ENCODE measurements at places on chromosomes 6 and 20.
A peak's percentile ranks its signal among the peaks of the same experiment; 100 is the strongest.

GRCh38 chr6:96974516-96974915, 50.0 kb downstream of the KLHL32 start:
- DNase-seq: no peak

- DNase-seq: no peak
These were observed 35.0 kb upstream of the ESR1 start for GRCh38 chr6:151772446-151772845.

- peak; percentile 24 for DNase-seq
These were observed 9.7 kb upstream of the TNFRSF6B start for GRCh38 chr20:63686492-63687321.

DNA sequence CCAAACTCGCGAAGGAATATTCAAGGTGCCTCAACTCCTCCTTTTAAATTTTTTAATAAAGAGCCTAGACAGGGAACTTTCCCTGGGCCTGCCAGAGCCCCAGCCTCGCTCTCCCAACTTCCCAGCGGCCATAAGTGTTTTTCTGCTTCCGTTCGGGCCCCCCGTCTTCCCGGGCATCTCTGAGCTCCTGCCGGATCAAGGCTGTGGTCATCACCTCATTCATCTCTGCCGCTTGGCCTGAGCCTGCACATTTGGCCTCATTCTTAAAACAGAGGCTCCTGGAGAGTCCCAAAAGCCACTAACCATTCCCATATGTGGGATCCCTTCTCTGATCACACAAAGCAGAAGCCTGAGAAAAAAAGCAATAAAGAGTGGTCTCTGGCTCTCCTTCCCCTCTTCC, 969.1 kb upstream of the DEFB115 start:
- no peak for DNase-seq

DNA sequence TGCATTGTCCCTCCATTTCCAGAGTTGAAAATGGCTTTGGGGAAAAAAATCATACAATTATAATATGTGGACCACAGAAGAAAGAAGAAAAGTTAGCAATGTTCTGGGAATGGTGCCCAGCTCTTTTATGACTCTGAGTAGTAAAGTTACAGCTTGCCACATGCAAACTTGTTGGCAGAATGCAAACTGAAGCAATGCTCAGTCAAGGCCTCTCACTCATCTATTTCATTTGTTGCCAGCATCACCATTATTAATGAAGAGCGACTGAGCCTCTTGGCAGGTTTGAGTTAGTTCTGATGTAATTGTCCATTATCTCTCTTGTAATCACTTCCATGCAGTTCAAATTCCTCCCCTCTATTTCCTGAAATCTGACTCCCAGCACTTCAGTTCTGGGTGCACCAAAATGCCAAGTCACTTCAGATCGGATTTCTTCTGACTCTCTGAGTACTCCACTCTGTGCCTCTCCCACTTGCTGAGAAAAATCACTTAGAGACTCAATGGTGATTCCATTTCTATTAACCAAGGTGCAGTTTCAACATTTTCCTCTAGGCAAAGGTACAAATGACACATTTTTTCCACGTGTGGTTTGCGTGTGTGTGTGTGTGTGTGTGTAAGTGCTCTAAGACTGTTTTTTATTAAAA, 154.4 kb upstream of the STMND1 start:
- no peak for DNase-seq

DNA sequence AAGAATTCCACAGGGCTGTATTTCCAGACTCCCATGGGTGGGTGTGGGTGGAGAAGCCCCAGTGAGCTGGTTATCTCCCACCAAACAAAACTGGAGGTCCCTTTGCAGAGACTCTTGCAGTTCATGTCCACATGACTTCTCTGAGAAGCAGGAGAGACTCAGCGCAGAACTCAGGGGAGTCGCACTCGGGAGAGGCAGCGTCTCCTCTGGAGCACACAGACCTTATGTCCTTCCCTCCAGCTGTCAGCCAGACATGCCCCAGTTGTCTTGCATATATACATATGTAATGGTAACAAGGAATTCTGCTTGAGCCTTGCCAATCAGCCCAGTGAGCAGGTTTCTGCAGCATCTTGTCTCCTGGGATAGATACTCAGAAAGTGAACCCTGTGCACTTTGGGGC, 23.8 kb downstream of the MYT1 start:
- no peak for DNase-seq

GRCh38 chr6:36358226-36358915, 21.7 kb upstream of the BNIP5 start:
- DNase-seq: no peak

DNA sequence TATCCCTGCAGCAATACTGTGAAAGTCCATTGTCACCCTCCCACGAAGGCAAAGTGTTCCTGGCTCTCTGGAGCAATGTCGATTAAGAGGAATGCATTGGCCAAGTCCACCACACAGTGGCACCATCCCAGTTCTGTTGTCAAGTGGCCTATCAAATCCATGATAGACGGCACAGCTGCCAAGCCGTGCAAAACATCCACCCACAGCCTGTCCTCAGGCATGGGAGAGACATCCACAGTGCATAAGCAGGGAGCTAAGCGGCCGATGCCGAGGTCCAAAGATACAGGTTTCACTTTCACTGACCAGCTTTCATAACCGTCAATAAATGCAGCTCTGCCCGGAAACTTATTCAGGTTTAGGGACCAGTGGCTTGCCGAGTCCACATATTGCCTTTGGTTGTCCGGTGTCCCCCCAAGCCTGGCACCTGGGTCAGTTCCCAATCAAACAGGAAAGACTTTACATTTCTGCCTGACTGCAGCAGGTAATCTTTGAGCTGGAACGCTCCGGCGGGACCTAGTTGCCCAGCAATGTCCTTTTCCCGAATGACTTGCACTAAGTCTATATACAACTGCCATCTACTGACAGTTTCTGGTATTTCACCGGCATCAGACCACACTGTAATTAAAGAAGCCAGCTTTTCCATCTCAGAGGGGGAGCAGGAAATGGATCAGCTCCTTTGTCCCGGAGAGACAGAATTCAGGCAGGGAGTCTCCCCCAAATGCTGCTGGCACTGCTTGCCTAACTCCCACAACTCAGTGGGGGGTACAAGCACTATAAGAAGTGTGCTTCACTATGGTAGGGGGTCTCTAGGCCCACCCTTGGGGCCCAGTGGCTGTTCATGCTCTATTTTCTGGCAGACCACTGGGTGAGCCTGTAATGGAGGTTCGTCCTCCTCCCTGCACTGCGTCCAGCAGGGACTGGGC, 6.3 kb downstream of the ZKSCAN3 start:
- DNase-seq: peak; percentile 79

GRCh38 chr6:106751501-106752252, 122.3 kb downstream of the QRSL1 start:
- no peak for DNase-seq

DNA sequence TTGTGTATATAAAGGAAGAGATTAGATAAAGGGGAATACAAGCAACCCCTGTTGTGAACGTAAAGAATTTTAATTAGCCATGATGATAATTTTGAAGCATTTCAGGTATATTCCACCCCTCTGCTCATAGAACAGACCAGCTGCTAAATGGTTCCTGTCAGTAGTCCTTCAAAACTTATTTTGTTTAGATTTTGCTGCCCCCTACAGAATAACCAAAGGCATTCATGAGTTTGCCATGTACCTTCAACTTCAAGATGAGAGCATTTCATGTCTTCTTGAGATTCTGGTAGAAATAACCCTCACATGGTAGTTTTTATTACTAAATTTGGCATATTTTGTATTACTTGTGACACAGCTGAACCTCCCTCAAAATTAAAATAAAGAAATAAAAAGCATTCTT, 1586.7 kb downstream of the HACE1 start:
- DNase-seq: no peak

GRCh38 chr6:63573899-63574553, 1.7 kb downstream of the LOC128125822 start:
- peak; percentile 70 for DNase-seq

DNA sequence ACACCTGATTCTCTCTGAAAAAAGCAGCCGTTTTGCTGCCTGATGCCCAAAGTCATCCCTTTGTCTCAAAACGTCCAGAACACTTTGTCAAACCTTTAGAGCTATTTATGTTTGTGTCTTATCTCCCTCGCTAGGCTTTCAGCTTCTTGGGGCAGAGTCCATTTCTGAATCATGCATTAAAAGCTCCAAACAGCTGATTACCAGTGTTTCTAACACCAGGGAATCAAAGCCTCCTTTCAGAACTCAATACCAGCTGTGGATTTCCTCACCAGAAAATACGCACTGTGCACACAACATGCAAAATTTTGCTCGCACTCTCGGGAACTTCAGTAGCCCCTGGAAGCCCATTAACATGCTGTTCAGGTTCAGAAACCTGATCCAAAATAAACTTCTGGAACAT, 333.3 kb downstream of the HACE1 start:
- no peak for DNase-seq

GRCh38 chr6:125886914-125887313, 69.7 kb upstream of the HINT3 start:
- DNase-seq: no peak

DNA sequence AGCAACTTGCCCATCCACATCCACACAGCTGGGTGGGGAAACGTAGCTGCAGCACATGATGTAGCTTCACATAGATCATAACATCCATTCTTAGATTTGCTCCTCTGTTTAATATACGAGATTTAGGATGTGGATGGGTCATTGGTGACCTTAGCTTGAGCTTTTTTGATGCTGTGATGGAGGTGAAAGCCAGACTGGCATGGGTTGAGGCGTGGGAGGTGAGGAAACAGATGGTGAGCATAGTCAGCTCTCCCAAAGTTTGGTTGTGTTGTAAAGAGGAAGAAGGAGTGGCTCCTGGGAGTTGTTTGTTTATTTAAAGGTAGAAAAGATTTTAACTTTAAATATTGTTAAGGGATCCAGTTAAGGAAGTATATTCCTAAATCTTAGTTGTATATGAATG, 5.3 kb downstream of the ARFGEF2 start:
- DNase-seq: no peak

DNA sequence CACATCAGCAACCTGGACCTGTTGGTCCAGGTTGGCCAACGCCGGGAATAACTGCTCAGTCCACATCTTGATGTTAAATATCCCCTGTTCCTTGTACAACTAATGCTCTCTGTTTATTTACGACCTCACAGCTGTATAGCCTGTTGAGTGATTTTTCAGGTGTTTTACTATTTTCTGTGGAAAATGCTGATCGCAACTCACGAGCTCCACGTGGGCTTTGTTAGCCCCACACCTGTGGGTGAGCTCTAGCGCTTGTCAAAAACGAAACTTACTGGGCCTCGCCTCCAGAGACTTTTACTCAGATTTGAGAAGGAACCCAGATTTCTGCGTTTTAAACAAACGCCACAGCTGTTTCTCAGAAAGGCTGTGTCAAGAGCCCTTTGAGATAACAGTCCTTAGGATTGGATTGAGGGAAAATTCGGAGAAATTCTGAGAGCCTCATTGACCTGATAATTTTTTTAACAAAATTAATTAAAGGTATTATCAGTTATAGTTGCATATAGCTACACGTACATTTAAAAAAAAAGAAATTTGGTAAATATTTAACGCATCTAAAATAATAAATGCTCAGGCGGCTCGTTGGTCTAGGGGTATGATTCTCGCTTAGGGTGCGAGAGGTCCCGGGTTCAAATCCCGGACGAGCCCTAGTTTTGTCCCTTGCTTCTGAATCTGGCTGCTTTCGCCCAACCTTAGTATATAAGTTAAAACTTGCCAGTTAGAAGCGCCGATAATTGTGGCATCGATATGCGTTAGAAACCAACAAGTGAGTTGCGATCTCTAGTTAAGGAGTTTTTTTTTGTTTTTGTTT, 16.7 kb downstream of the HMGN4 start:
- DNase-seq: peak; percentile 68

- DNase-seq: peak; percentile 3
These were observed 36.8 kb upstream of the ME1 start for GRCh38 chr6:83467620-83468036.

GRCh38 chr6:3584606-3585005, 127.8 kb upstream of the SLC22A23 start:
- DNase-seq: no peak

DNA sequence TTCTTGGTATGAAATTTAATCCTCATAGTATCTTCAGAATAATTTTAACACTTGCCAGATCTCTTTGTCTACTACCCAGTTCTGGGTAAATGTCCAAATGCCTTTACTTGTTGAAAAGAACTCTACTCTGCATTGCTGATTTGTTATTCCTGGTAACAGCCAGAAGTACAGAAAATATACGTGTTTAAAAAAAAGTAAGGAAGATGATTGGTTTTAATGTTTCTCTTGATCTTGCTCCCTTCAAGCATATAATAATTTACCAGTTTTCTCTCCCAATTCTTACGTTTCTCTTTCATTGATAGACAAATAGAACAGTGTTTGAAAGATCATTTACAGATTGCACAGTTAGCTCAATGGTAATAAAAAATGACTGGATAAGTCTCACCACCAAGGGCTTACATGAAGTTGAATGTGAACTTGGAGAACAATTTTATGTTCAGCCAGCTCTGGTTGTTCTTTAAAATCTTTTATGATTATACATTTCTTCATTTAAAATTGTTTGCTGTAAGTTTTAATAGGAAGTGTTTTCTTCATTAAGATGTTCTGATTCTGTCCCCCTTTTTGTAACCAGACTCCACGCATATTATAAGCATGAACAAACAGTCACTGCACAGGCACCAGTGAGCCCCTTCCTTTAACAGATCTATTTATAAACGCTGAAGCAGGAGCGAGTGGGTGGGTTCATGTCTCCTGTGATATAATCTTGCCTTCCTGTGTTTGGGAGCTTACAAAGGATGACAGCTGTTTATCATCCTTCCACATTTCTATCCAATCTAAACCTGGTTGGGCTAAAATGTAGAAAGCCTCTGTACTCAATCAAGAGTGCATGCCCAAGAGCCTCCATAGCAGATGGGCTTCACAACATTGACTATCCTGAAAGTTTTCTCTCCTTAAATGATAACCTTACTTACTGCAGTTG, 299.5 kb downstream of the PRL start:
- no peak for DNase-seq

- DNase-seq: no peak
These were observed 174.1 kb upstream of the PTPRK start for GRCh38 chr6:128694303-128695009.

GRCh38 chr6:150194195-150194594, 51.4 kb downstream of the PPP1R14C start:
- no peak for DNase-seq

Data from CD4-positive, alpha-beta T cell treated with Interleukin-2 at 100 ng/mL for 4 hours (primary cell).